Activated CD8-positive, alpha-beta memory T cell treated with anti-CD3 and anti-CD28 coated beads for 24 hours (primary cell): ENCODE measurements at places on chromosomes 1 and 21.

DNA sequence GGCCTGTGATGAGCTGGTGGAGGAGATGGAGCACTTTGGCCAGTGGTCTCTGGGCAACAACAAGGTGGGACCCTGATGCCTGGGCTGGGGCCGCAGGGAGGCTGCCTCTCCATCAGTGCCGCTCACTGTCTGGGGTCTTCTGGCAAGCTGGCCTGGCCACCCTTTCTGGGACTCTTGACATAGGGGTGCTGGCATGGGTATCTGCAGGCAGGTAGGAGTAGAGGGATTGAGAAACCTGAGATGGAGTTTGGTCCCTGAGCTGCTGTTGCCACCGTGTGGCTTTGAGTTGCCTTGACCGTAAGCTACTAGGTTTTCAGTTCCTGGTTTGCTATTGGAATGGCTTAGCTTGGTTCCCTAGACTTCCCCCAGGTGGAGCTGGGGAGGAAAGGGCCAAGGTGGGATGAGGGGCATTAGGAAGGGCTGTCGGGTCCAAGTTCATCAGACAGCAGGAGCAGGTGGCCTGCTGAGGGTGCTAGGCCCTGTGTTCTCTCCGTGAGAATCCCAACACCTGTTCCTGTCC is 13.2 kb upstream of the MFN2 start:
- no peak for DNase-seq

GRCh38 chr1:206723462-206723804 is 38.7 kb downstream of the MAPKAPK2 start:
- DNase-seq: peak; percentile 46

DNA sequence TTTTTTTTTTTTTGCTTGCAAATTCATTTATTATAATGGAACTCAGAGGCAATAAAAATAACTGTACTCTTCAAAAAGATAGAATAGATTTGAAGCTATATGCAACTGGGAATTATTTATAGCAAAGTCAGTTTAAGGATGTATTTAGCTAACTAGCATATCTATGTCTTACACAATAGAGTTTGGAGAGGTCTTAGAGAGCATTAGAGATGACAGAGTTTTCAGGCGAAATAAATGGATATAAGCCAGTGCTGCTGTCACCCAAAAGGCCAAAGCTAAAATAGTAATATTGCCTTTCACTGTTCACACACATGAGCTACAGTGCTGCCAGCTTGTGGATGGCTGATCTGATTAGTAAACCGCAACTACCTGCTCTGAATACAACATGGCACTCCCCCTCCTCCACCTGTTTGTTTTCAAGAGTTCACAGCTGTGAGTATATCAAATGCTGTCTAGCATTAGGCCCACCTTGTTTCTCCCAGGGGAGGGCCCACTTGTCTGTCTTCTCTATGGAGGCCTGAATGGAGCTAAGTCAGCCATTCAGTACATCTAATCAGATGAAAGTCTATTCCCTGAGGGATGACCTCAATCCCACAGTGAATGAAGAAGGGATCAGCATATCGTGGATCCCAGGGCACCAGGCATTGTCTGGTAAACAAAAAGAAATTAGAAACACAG is 25.2 kb upstream of the SSX2IP start:
- DNase-seq: no peak

DNA sequence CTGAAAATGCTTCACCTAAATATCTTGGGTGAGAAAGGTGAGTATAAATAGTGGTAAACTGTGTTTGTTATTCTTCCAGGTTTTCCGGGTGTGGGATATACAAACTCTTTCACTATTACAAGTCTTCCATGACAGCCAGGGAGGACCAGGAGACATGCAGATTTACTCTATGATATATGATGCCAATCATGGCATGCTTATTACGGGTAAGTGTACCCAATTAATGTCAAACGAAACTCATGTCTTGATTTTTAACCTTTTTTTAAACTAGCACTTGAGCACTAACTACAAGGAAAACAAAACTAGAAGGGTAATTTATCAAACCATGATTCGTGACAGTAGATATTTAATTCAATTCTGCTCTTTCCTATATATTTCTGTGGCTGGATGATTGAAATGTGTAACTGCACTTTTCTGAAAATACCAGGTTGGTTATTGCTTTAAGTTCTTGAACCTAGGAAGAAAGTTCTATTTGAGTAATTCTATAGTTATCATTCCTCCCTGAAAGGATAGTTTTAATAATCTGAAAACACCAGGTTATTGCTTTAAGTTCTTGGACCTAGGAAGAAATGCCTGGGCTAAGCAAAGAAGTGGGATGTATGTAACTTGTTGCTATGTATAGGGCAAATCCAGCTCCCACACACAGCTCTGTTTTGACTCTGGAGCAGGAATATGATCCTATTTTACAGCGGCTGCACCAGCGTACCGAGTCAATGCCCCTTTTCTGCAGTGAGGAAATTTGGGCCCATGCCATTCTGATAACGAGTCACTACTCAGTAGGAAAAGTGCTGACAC is 86.4 kb downstream of the WDR64 start:
- no peak for DNase-seq

DNA sequence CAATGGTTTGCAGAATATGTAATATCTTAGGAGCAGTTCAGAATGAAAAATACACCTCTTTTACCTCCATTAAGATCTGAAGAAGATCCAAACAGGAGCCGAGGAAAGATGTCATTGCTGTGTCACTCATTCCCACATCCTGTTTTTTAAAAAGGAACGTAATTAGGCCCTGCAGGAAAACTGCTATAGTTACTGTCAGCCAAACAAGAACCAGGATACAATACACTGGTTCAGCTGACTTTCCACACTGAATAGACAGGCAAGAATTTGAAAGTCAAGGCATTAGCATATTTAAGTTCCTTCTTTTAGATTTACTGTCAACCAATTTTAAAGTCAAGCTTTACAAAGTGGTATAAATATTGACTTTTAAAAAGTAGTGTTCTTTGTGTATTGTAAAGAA is 63.8 kb downstream of the IARS2 start:
- DNase-seq: no peak

DNA sequence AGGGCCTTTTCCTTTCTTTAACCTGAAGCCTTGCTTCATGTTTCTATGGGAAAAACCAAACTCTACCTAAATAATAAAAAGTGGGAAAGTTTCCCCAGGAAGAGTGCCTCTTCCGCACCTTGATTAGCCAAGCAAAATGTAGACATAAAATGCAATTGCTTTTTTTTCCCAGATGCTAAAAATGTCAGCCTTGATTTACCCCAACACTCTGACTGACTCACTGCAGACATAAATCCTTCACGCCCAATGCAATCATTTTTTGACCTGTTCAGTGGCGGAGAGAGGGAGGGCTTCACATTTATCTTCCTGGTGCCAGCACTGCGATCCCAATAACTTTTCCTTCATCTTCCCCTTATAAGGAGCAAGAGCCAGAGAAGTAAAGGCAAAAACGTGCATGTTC is 261.5 kb downstream of the SEC16B start:
- no peak for DNase-seq

DNA sequence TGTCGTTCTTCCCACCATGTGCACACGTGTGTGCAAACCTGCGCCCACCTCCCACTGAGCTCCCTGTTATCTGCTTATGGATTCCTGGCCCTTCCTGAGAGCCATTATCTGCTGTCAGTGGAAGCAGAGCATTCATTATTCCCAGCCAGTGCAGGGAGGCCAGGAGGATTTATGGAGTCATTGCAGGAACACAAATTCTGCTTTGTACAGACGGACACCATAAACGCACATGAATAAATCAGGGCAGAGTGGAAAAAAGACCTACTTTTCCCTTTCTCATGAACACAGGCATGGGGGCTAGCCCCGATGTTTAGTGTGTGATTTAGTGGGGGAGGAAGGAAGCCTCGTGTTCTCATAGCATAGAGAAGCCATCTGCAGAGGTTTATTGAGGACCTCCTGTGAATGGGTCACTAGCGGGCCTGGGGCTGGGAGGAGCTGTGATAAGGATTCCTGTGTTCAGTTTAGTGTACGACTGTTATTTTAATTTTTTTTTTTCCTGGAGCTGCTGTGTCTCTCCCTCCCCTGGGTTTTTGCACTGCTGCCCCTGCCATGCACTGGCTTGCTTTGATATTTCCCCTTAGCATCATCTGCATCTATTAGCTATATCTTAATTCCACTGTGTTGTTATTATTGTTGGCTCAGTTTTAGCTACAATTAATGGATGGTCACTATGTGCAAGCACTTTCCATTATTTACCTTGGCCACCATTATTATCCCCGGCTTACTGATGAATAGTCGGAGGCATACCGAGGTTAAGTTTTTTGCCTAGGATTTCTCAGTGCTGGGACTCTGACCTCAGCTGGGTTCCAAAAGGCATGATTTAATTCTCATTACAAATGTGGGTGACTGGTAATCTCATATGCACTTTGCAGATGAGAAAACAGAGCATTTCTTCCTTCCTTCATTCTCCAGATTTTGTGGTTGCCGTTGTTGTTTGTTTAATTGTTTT is 33.0 kb downstream of the HUNK start:
- peak; percentile 5 for DNase-seq
